HepG2 (cell line): ENCODE measurements at places on chromosomes 5 and 9. TPM values are rescaled to one million over a fixed set of nuclear protein-coding genes. Genes with fewer than 3 reads are reported as not detected.

- no peak for DNase-seq
These were observed 66.1 kb downstream of the SPTLC1 start for GRCh38 chr9:92048924-92049625.

DNA sequence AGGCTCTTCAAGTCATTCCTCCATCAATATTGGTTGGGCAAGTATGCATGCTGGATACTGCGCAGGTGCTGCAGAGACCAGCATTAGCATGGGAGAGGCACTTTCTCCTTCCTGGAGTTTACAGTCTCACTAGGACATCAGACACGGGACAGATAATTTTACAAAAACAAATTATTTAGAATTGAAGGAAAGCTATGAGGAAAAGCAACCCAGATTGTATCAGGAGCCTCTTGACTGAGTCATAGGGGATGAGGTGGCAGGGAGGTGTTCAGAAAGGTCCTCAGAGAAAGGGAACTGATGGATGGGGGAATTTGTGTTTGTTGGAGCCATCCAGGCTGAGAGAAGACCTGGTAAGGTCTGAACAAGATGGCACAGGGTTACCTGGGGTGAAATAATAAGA lies 24.5 kb upstream of the RAB14 start:
- DNase-seq = no peak

SPARC gene
- 75.5 and 192 TPM in 2 replicates for total RNA-seq

LIX1 gene
- not detected in 2 replicates for total RNA-seq

- DNase-seq = no peak
These were observed 124.1 kb downstream of the C9orf152 start for GRCh38 chr9:110083866-110084265.

GOLM1 gene
- 0.20 and 0.31 TPM in 2 replicates for total RNA-seq

- no peak for DNase-seq
These were observed at the start of gene AGXT2 for GRCh38 chr5:35047785-35048404. AGXT2 (minus strand) TSS chr5:35047949; CDS start chr5:35047892, 57 bp downstream.

DNA sequence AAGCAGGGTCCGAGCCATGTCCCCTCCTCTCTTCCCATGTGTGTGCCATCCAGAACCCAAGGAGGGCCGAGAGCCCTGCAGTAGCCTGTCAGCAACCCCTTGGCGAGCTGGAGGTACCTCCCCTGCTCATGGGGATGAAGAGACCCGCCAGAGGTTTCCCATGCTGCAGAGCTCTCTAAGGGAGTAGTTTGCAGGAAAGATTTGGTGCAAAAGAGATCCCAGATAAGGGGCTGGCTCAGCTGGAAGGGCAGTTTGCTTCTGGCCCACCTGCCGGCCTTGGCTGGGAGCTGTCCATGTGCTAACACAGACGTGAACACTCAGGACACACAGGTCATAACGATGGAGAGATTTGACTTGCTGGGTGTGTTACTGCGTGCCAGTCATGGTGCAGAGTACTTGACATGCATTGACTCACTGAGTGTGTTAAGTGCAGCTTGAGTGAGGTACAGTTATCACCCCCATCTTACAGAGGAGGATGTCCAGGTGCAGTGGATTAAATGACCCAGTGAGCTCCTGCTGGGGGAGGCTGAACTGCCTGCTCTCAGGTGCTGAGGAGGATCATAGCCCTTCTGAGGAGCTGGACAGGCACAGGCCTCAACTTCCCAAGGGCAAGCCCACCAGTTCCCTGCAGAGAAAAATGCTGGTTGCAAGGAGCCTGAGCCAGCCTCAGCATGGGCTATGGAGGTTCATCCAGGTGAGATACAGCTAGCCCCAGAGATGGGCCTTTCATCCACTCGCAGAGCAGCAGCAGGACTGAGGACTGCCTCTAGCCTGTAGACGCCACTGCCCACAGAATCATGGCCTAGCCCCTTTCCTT lies 6.3 kb upstream of the SLC25A48 start:
- no peak for DNase-seq

- DNase-seq = no peak
These were observed 103.6 kb downstream of the BOD1 start for GRCh38 chr5:173512637-173513435.

DNA sequence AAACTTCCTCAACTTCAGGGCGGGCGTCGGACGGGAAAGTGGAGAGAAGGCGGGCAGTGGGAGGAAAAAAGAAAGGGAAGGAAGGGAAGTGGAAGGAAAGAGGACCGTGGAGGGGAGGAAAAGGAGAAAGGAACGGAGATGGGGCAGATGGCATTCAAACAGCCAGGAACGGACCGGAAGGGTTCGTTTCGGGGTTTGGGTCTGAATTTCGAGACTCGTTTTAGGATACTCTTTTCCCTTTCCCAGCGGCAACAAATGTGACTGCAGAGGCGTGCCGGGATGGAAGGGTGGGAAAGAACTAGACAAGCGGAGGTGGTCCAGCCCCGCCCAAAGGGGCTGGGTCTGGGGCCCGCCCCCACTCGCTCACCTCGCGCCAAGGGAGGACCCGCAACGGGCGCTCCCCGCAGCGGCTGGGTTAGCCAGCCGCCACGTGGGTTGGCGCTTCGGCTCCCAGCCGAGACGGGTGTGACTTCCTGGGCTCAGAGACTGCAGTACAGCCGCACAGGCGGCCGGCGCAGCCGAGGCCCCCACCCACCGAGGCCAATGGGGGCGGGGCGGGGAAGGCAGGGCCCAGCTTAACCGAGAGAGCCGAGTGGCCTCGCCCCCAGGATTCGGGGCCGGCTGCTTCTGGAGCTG lies 2.7 kb downstream of the VCAN start:
- peak; percentile 30 for DNase-seq

GRCh38 chr5:2658447-2658846 lies 93.0 kb downstream of the IRX2 start:
- DNase-seq = no peak

DNA sequence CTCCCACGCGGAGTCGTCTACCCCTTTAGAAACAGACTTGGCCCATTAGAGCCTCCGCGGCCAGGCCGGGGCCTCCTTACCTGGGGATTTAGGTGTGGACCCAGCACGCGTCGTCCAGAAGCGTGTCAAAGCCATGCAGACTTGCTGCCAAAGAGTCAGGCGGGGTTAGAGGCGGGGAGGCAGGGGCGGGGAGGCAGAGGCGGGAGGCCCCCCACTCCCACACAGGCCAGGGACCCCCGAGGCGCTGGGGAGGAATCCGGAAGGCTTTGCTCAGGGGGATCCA lies 47.1 kb downstream of the HABP4 start:
- no peak for DNase-seq

TAF11L6 gene
- not detected in 2 replicates for total RNA-seq

SARDH gene
- 32.5 and 34.9 TPM in 2 replicates for total RNA-seq

GRCh38 chr9:98045234-98046179 lies 11.0 kb upstream of the NANS start:
- DNase-seq = peak; percentile 77

GRCh38 chr9:5988265-5988664 lies 27.2 kb downstream of the RANBP6 start:
- no peak for DNase-seq

DNA sequence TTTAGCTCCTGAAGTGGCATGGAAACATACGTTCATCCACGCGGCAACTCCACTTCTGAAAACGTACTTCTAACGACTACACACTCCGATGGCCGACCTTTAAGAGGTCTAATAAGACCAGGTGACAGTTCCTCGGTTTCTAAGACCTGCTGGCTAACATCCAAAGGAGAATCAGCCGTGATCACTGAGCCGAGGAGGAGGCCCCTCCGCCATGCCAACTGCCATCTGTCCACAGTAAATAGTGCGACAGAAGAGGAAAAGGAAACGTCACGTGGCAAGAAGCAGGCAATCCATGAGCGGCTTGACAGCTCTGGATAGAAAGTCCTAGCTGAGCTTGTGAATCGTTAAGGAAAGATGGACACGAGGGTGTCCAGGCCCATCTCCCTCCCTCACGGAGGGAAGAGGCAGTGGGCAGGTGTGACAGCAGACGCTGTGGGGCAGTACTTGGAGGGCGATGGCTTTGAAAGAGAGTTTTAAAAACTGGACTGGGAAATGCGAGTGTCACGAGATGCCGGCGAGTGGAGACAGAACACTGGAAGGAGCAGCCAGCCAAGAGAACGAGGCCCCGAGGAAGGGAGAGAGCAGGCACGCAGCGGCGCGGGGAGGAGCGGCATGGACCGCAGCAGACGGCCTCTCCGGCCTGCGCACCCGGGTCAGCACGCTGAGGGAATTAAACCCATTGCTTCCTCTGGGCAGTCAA lies 66.7 kb upstream of the TBC1D9B start:
- no peak for DNase-seq

DNA sequence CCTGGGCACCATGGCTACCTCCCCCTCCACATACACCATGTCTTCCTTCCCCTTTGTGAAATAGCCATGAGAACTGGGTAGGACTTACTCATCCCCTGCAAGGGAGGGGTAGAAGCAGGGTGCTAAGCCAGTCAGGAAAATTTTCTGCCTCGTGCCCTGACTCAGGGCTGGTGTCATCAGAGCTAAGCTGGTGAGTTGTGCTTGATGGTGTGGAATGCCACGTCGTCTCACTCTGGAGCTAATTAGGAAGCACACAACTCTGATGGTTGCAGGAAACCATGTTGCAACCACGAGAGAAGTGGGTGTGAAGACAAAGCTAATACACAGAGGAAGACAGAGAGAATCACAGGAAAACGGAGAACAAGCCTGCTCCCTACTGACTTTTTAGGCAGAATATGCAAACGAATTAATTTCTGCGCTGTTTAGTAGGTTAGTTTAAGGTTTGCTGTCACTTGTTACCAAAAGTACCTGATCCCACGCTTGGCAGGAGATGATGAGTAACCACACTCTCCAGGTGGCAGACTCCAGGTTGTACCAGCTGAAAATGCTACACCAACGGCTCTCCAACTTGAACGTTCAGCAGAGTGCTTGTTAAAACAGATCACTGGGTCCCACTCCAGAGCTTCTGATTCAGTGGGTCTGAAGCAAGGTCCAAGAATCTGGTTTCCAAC lies 54.5 kb downstream of the STK10 start:
- DNase-seq = no peak

- peak; percentile 50 for DNase-seq
These were observed 40.4 kb upstream of the GADD45G start for GRCh38 chr9:89564346-89564878.

DNA sequence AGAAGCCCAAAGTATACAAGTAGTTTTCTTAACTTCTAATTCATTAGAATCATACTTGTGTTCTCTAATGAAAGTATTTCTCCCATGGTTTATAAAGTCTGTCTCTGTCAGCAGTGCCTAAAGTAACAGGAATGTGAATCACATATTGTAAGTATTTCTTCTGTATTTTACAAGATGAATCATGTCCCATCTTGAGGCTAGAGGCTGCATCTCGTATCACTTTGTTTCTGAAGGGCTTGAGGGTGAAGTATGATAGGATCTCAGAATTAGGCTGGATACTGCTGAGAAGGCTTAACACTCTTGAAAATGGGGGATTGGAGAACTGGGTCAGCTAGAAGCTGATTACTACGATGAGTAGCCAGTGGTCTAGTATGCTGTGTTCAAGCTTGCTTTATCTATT lies 242.2 kb upstream of the ACTBL2 start:
- DNase-seq = no peak

GRCh38 chr5:160523502-160524163 lies 102.0 kb downstream of the PTTG1 start:
- no peak for DNase-seq

SAPCD2 gene
- 35.9 and 42.8 TPM in 2 replicates for total RNA-seq

DNA sequence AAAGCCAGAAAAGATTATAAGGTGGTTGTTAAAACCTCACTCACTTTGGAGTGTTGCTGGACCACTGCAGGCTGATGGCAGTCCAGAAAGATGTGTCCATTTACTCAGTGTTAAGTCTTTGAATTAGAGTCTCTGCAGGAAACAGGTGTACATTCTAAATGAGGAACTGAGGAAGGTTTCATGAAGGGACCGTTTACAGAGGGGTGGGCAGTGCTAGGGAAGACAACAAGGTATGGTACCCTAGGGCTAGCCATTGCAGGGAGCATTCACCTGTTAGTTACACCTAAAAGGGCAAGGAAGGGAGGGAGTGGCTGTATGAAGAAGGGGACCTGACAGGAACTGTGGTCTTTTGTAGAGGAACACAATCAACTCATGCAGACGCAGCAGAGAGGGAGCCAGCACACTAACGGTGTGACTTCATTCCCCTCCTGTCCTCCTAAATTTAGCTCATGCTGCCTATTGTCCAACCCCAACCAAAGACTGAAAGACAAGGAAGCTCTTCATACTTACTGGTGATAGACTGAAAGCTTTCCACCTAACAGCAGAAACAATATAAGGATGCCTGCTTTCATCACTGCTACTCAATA lies 32.2 kb upstream of the PAX5 start:
- DNase-seq = no peak

DNA sequence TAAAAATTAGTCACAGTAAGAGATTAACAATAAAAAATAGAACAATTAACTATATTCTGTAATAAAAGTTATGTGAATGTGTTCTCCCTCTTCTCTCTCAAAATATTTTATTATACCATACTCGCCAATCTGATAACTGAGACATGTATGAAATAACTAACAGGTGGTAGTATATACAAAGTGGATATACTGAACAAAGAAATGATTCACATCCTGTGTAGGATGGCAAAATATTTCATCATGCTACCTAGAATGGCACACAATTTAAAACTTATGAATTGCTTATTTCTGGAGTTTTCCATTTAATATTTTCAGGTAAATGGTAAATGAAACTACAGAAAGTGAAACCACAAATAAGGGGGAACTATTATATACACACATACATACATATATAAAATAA lies 152.5 kb downstream of the RNF180 start:
- DNase-seq = no peak

SLC6A3 gene
- not detected in 2 replicates for total RNA-seq
